ENCODE measurements at places on chromosomes 13 and 19. TPM values are rescaled to one million over a fixed set of nuclear protein-coding genes. Genes with fewer than 3 reads are reported as not detected.
A peak's percentile ranks its signal among the peaks of the same experiment; 100 is the strongest.

Gene DAND5
- total RNA-seq, result not detected

Gene VSTM1
- not detected for total RNA-seq

Gene SLC8A2
- 6.7 TPM for total RNA-seq

Gene GARIN5A
- 4.5 TPM for total RNA-seq

Gene MISP
- 0.11 TPM for total RNA-seq

Gene NCCRP1
- total RNA-seq, result not detected

Gene CGB8
- total RNA-seq, result not detected

Gene PRTN3
- 0.66 TPM for total RNA-seq

Gene C19orf33
- 5.1 TPM for total RNA-seq

Gene SLC17A7
- 0.14 TPM for total RNA-seq

GRCh38 chr13:43298816-43299215 is 275.4 kb downstream of the DNAJC15 start:
- no peak for DNase-seq

GRCh38 chr13:94079876-94080275 is 399.6 kb downstream of the DCT start:
- no peak for DNase-seq

DNA sequence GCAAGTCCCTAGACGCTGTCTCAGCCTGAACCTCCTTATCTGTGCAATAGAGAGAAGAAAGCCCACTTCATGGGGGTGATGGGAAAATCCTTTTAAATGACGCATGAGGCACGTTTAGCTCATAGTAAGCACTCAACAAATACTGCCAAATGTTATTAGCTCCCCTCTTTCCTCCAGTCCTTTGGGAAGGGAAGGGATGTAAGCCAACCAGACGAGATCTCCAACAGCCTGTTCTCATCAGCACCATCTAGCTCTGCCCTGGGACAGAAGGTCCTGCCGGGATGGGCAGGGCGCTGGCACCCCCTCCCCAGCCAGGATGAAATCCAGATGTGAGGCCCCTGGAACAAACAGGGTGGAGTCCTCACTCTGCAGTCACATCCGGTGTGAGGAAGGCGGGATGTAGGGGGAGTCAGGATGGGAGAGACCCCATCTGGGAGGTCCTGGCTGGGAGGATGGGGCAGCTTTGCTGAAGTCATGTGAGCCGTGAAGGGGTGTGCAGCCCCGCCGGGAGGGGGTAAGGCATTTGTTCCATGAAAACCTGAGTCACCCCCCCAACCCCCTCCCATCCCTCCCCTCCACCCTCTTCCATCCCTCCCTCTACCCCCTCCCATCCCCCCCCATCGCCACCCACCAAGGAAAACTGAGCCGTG is 4.6 kb downstream of the S1PR2 start:
- peak; percentile 65 for DNase-seq

- no peak for DNase-seq
These were observed 610.7 kb downstream of the SLITRK5 start for GRCh38 chr13:88281841-88282240.

DNA sequence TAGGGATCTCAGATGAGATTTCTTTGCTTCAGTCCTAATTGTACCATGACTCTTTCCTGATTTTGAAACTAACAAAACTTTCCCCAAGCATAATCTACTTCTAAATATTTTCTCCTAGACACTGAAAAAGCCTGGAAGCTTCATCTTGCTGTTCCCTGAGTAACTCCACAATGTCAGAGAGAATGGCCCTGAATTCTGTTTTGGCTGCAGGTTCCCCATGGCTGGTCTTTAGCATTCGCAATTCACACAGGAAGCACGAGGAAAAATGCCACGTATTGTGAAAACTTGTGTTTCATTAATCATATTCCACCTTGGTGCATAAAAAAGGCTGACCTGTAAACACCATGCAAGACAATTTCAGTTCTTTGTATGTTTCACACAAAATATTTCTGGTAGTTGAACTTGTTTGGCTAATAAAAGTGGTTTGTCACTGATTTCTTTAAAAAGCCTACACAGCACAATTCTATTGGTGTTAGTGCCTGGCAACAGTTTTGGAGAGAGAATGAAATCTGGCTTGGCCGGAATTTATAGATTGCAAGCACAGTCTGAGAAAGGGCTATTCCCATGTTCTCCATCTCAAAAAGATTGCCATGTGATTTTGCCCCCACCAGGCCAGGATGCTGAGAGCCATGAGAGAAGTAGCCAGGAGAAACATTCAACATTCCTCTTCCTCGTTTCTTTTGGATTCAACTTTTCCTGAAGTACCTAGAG is 367.1 kb downstream of the NDFIP2 start:
- DNase-seq, result no peak

- no peak for DNase-seq
These were observed 461.6 kb downstream of the LIG4 start for GRCh38 chr13:107753748-107754147.

DNA sequence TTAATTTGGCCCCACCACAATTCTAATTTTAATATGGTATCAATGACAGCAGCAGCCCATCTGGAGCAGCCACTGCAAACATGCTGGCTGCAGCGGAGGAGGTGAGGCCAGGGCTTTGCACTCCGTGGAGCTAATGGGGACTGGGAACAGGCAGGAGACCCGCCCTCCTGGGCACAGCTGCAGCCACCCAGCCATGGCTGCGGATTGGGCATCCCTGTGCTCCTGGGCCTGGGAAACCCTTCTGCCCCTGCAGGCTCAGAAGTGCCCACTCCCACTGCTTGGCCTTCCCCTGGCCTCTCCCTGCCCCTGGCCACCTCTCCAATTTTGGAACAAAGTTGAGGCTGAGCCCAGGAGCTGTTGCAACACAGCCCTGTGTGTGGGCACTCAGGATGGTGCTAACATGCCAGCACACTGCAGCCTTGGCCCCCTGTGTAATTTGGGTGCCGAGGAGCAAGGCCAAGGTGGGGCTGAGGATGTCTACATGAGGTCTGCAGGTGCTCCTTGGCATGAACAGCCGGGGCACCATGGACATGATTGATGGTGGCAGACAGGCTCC is 123.6 kb downstream of the PCDH9 start:
- DNase-seq, result no peak

- DNase-seq, result peak; percentile 86
These were observed at the start of gene ETV2 for GRCh38 chr19:35641515-35642151. Gene ETV2 (plus strand): TSS chr19:35641745. CDS start chr19:35642461, 716 bp downstream.

GRCh38 chr13:68124437-68125086 is 894.4 kb upstream of the PCDH9 start:
- no peak for DNase-seq

DNA sequence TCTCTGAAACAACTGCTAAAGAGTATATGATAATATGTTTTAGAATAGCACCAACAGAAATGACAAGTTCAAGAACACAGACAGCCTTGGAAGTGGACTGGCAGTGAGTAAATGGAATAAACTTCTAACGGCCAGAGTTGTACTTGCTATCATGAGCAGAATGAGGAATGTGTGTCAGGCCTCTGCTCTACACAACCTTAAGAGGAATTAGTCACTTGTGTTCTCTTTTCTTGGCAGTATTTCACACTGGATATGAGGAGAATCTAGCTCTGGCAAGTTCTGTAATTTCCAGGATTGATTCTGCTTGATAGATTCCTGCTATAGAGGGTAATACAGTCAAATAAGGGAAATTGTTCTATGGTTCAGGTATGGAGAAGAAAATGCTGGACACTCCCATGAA is 757.3 kb downstream of the EFNB2 start:
- no peak for DNase-seq

DNA sequence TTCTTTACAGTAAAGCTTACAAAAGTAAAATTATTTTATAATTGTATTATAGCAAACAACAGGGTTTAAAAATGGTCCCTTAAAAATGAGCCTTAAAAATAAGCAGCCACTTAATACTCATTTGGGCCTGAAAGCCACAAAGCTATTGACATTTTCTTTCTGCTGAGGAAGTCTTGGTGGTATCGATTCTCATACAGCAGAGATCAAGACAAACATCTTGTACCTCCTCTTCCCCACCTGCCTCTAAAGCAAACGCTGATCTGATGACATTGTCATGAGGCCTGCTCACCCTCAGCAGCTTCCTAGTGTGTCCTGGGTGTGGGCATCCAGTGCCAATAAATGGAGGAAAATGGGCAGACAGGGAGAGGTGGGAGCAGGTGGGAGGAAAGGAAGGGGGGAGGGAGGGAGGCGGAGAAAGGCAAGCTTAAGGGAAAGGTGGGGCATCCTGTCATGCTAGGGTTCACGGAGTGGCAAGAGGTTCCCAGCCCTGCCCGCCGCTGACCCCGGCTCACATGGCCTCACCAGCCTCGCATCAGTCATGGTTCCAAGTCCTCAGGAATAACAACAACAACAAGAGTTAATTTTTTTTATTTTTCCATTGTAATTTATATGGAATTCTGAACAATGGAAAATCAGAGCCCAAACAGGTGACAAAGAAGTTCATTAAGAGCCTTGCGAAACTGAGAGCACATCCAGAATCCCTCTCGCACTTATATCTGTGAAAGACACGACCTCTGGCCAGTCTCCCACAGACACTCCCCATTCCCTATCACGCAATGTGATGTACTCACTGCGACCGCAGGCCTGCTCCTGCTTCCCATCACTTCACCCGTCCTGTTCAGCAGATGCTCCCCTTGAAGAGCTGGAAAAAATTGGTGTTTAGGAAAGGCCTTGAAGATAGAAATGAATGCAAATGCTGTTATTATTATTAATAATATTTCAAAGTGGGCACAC is 15.1 kb upstream of the ATP11A start:
- no peak for DNase-seq

GRCh38 chr13:51820016-51820597 is 16.1 kb upstream of the DHRS12 start:
- DNase-seq, result no peak

GRCh38 chr19:55559684-55560083 is 14.3 kb upstream of the SBK3 start:
- DNase-seq, result no peak

DNA sequence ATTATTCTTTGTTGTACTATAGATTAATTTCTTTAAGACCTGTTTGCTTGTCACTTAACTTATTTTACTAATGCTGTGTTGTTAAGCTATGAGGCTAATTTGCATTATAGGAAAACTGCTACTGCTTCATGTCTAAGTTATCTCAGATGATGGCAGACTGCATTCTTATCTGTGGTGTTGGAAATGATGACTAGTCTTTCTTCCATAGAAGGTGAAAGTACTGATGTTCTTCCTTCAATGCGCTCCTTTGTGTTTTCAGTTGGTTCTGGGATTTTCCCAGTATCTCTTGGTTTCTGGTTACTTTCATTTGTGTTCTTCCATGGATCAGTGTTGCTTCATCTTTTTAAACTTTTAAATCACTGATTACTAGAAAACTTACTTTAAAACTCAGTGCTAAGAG is 46.9 kb downstream of the TPP2 start:
- no peak for DNase-seq

DNA sequence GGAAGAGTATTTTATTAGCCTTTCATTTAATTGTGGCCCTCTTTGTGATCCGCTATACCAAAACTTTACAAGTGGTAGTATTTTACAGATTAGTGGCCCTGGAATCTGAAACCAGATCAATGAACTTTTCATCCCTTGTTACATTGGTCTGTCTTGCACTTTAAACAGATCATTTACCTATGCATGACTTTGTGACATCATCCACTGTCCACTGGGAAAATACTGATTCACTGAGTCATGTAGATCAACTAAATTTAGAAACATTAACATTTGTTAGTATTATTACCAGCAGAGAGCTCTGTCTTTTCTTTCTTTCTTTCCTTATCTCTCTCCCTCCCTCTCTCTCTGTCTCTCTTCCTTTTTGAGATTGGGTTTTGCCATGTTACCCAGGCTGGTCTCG is 17.5 kb downstream of the PCDH8 start:
- no peak for DNase-seq

GRCh38 chr13:52842441-52842840 is 6.0 kb downstream of the PCDH8 start:
- DNase-seq, result no peak

- no peak for DNase-seq
These were observed 128.3 kb downstream of the STK24 start for GRCh38 chr13:98448642-98448928.

DNA sequence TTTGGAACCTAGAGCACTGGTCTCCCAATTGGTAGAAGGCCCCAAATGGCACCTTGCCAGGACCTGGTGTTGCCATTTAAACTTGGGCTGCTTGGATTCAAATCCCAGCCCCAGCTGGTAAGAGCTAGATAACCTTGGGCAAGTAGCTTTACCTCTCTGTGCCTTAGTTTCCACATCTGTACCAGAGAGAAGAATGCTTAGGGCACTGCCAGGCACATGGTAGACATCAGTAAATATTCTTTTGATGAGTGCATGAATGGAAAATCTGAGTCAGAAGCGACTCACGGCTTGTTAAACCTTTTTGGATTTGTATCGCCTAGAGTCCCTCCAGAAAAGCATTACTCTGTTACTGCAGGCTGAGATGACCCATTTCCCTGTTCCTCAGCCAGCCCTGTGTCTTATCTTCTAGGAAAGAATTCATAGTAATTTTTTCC is 90.9 kb downstream of the SIPA1L3 start:
- no peak for DNase-seq

DNA sequence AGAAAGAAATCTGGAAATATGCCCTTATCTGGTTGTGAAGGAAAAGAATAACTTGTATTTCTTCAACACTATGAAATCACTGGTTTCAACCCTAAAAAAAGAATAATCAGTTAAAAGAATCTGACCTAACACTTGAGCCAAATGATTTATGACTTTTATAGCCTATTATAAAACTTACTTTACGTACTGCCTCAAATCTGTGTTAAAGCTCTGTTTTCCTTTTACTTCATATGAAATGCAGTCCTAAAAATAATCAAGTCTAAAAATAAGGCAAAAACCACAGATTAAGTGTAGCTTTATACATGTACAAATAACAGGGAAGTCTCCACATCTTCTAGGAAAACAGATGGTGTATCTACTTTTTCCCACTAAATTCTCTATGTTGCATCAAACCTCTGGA is 101.3 kb downstream of the VWA8 start:
- no peak for DNase-seq

Measured in H7 (cell line).